ENCODE measurements at places on chromosomes 5 and 9. TPM values are rescaled to one million over a fixed set of nuclear protein-coding genes. Genes with fewer than 3 reads are reported as not detected.
A peak's percentile ranks its signal among the peaks of the same experiment; 100 is the strongest.

- no peak for DNase-seq
Measured at GRCh38 chr5:1524481-1524798, 680 bp upstream of the LPCAT1 start.

- DNase-seq: no peak
Measured at GRCh38 chr5:34016222-34016621, 8.4 kb upstream of the AMACR start.

GRCh38 chr9:88037285-88037845 is 63.0 kb upstream of the CDK20 start:
- DNase-seq: no peak

DNA sequence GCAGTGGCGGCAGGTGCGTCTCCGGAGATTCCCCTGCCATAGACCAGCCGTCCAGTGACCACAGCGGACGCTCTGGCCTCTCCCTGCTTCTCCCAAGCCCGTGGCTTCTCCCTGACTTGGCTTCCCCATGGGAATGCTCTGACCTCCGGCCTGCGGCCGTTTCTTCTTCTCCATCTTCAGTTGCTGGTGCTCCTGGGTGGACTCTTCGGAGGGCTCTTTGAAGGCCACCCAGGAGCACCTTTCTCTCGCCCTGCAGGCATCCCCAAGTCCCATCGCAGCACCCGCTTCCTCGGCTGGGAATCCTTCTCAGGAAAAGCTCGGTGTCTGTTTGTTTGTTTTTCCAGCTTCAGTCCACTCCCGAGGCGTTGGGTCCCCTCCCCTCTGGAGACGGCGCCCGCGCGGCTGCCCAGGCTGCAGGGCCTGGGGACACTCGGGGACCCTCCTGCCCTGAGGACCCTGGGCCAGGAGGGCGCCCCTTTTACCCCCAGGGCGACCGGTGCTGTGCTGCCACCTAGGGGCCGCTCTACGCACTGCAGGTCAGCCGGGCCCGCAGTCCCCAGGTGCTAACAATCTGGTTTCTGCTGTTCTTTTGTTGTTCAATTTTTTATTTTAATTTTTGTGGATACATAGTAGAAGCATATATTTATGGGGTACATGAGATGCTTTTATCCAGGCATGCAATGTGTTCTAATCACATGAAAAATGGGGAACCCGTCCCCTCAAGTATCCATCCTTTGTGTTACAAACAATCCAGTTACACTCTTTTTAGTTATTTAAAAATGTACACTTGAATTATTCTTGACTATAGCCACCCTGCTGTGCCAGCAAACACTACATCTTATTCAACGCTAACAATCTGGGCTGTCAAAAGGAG is 197.9 kb upstream of the ADAMTS16 start:
- DNase-seq: no peak

DNA sequence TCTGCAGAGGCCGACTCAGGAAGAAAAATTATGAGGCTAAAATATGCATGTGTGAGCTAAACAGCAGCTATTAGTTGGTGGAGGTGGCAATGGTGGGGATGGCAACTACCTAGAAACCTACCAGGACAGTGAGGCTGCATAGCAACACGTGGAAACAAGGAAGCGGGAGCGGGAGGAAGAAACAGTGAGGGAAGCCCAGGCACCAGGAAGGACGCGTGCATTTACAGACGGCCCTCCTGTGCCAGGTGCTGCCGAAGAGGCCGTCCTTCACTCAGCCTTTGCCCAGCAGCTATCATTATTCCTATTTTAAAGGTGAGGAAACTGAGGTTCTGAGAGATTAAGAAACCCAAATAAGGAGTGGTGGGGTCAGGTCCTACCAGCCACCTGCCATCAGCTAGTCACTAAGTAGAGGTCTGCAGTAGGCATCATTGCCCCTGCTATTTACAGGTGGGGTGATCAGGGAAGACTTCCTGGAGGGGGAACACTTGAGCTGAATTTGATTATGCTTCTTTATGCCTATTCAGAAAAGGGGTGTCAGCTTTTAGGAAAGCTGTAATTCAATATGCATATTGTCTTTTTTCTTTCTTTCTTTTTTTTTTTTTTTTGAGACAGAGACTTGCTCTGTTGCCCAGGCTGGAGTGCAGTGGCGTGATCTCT is 125.3 kb downstream of the CRB2 start:
- DNase-seq: no peak

GRCh38 chr9:33437898-33438297 is 9.5 kb downstream of the AQP3 start:
- no peak for DNase-seq

DNA sequence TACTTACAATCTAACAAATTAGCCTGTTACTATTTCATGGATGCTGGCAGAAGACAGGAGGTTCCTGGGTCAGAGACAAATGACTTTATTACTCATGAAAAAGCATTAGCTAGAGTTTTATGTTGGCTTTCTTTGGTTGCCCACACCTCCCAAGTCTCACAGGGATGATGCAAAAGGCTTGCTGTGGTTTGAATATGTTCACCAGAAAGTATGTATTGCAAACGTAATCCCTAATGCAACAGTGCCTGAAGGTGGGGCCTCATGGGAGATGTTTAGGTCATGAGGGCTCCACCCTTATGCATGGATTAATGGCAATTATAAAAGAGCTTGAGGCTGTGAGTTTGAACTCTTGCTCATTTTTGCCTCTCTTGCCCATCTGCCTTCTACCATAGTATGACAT is 28.5 kb downstream of the DPYSL3 start:
- peak; percentile 26 for DNase-seq

RAI14 gene
- 64.1 TPM for total RNA-seq

FOXI1 gene
- not detected for total RNA-seq

PCDHGB4 gene
- total RNA-seq: 0.69 TPM

SH3RF2 gene
- total RNA-seq: 1.2 TPM

MYORG gene
- 1.2 TPM for total RNA-seq

AGXT2 gene
- not detected for total RNA-seq

PNPLA7 gene
- 0.17 TPM for total RNA-seq

ARAP3 gene
- total RNA-seq: 0.83 TPM

PCDHGC4 gene
- total RNA-seq: 0.69 TPM

C5orf58 gene
- not detected for total RNA-seq

PCDHA8 gene
- not detected for total RNA-seq

TRIM36 gene
- 5.4 TPM for total RNA-seq

Data from LHCN-M2 (cell line).